ENCODE measurements at places on chromosomes 5 and 9.

DNA sequence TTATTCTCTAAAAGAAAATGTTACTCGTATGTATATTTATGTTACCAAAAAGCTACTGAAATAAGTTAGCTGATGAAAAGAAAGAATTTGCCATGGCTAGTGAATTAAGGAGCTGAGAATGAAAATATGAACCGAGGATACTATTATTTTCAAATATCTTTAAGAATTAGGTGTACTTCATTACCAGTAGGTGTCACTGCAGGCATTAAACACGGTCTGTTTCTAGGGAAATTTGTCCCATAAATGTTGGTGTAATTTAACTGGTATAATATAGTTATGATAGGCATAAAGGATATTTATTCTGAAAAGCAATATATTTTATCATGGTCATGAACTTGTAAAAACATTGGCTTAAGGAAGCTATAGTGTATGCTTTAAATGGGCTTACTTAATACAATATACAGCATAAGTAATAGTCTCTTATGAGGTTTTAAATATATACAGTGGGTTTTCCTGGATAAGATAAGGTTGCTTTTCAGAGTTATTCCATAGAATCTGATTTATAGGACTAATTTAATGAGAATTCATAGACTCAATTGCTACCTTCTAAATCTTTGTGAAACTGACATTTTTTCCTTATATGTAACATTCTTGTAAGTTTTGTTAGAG, 72.4 kb upstream of the MPDZ start:
- DNase-seq, result no peak

- no peak for DNase-seq
Measured at GRCh38 chr9:29806937-29807618, 2233.8 kb upstream of the C9orf72 start.

- no peak for DNase-seq
Measured at GRCh38 chr5:18652404-18653215, 1018.4 kb downstream of the TAF11L14 start.

DNA sequence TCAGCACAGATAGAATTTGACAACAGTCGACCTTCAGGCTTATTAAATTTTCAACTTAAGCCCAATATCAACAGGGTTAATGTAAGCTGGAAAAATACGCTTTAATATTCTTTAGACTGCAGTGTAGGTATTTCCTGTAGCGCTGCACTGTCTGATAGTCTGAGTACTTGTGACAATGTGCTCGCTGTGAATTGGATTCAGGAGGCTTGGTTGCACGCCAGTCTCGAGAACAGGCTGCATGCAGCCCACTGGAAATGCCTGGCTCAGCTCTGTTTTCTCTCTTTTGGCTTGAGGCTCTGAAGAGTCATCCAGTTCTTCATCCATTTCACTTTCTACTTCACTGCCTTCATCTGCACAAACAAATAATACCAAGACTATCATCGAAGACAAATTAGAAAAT, 300.9 kb downstream of the RFX3 start:
- no peak for DNase-seq

GRCh38 chr9:130896233-130897014, at the start of gene QRFP:
Gene QRFP, minus strand, starts transcription at chr9:130896812. Its CDS starts 2,974 bp downstream, at chr9:130893838.
- DNase-seq, result no peak

DNA sequence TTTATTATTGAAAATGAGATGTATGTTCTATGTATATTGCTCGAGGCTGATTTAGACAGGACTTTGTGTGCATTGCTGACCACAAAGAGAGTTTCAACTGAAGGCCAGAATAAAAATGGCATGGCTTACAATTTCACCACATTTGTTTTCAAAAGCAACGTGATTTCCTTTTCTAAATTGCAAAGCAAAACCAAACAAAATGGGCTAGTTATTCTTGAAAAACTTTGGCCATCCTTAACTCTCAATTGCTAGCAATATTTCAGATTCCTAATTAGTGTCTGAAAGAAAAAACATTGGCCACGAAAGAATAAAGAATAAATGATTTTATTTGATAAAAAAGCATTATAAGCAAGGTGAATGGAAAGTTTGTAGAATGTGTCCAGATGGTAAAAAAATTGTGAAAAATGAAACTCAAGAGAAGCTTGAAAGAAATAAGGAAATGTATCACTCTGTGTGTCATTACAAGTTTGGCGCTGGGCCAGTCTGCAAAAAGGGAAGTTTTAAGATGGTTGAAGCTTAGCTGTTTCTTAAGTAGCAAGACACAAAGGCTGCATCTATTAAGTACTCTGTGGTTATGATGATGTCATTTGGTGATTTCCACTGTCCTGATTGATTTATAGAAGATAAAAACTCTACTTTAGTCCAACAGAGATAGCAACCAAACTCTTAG, 89.2 kb upstream of the PRLR start:
- no peak for DNase-seq

- no peak for DNase-seq
Measured at GRCh38 chr9:131485728-131486422, 16.8 kb upstream of the POMT1 start.

GRCh38 chr9:8962084-8962483, 1162.5 kb upstream of the DMAC1 start:
- no peak for DNase-seq

GRCh38 chr5:22918511-22918910, 65.4 kb upstream of the CDH12 start:
- no peak for DNase-seq

- DNase-seq, result no peak
Measured at GRCh38 chr5:74145951-74146350, 494.6 kb downstream of the ENC1 start.

DNA sequence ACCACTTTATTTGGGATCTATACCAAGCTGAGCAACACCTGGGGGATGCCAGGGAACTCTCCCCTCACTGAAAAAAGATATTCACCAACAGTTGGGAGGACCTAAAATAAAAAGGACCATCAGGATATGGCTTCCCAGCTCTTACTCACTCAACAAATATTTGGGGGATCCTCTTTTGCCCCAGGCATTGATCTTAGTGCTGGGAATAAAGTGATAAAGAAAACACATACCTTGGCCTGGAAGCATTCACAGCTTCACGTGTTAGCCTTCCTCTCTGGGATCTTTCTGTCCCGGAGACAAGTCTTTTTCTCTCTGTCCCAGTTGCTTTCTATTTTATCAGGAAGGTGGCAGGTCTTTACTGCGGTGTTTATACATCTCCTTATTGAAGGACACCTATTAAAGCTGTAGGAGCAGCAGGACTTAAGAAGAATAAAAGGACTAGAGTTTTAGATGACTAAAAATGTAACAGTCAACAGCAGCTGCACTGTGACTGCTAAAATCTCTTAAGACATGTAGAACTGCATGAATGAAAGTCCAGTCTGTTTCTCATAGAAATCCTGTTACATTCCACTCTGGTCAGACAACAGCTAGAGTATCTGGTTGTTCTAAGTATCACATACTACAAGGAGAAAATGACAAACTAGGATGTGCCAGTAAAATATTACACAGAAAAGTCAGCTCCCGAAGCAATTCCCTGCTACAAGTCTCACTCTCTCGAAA, 90.0 kb upstream of the ITGA2 start:
- no peak for DNase-seq

GRCh38 chr9:114286146-114286679, 36.7 kb upstream of the ORM1 start:
- DNase-seq, result no peak

GRCh38 chr5:56686337-56687195, 128.8 kb upstream of the MAP3K1 start:
- no peak for DNase-seq

GRCh38 chr5:39648085-39648847, 223.5 kb upstream of the DAB2 start:
- DNase-seq, result no peak

DNA sequence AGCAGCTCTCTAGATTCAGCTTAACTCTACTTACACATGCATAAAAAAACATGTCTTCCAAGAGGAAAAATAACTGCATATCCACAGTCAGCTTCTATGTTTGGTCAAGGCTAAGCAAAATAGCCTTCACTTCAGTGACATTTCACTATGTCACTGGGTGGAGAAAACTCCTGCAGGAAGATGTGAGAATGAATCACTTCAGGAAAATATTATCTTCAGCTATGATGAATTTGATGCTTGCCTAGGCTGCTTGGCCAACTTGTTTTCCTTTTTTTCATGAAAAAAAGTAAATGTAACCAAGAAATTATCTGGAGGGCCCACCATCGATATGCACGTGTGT, 143.0 kb upstream of the ZNF608 start:
- DNase-seq, result no peak

DNA sequence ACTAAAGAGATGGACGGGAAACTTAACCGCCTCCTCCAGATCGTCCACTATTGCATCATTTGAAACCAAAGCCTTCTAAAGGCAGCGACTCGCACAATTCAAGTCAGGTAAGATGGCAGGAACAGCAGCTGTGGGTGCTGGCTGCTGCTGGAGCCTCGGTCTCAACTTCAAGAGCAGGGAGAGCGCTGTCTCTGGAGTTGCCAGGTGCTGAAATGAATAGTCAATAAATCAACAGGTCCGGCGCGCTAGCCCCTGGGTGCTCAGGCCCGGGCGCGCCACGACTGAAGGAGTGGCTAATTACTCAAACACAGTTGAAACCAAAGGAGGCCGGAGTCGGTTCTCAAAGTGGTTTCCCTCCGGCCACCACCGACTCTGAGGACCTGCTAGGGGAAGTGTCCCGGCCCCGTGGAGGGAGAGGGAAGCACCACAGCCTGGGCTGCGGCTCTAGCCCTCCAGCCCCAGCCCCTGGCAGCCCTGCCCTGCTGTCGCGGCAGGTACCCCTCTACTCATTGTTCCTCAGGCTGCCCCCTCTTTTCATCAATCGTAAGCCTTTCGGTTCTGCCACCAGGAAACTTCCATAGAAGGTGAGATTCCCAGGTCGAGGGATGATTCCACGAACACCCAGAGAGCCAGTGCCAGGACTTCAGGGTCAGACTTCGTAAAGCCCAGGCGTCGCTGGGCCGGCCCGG, 804 bp downstream of the TTC39B start:
- peak; percentile 90 for DNase-seq

- no peak for DNase-seq
Measured at GRCh38 chr9:32565967-32566366, 7.0 kb downstream of the NDUFB6 start.

GRCh38 chr5:87347841-87348240, 64.9 kb downstream of the CCNH start:
- DNase-seq, result no peak

GRCh38 chr9:3947588-3947845, 352.4 kb downstream of the GLIS3 start:
- no peak for DNase-seq

- no peak for DNase-seq
Measured at GRCh38 chr5:107979900-107980299, 309.2 kb upstream of the EFNA5 start.

- DNase-seq, result no peak
Measured at GRCh38 chr5:112004867-112005622, 248.1 kb upstream of the NREP start.

DNA sequence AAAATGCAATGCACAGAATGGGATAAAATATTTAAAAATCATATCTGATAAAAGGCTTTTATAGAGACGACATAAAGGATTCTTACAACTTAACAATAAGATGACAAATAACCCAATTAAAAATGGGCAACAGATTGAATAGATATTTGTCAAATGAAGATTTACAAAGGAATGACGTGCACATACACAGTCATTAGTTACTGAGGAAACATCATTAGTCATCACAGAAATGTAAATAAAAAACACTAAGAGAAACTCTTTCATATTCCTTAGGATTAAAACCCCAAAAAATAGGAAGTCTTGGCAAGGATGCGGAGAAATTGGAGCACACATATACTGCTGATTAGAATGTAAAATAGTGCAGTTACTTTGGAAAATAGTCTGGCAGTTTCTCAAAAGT, 1886.0 kb upstream of the CDH6 start:
- no peak for DNase-seq

DNA sequence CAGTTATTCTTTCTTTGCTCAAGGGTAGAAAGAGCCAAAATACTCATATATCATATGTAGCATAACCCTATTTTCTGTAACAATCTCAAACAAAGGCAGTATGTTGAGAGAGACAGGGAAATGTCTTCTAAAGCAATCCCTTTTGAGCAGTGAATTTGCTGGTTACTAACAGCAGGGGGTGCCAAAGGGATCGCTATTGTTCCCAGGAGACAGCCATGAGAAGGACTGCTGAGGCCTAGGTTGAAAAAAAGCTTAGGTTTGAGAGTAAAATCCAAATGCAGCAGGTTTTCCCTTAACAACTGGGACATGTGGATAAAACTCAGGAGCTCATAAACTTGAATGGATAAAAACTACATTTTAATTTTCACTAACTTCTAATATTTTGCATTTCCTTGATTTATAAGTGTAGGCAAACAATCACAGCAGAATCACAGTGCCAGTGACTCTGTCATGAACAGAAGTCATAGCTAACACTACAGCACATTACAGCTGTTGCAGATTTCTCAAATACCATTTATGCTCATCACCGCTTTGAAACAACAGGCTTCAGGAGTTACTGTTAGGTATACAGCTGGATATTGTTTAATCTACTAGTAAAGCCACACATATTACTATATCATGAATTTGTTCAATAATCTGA, 148.4 kb downstream of the MAPKAP1 start:
- DNase-seq, result peak; percentile 40

DNA sequence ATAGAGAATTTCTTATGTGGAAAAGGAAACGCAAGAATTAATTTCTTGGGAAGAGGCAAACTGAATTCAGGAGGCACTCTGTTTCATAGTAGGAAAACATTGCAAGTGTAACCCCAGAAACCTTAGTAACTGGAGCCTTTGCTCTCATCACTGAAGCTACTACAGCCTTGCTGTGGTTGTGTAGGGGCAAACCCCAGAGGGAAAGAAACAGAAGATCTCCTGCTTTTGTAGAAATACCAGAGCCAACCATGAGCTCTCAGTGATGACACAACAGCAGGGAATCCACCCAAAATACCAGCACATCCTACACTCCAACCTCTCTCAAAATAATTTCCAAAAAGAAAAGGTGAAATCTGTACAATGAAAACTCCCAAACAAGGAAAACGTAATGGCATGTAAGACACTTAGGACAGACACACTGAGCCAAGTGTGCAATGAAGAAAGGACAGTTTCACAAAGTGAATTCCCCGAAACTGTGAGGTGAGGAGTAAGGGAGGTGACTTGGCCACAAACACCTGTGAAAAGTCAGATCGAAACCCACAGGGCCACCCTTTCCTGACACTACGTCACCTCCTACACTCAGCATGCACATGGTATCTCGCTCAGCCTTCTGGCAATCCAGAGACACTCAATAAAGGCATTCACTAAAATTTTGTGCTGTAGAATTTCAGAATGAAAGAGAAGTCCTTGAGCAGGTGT, 8.5 kb upstream of the ACSL6 start:
- DNase-seq, result no peak

DNA sequence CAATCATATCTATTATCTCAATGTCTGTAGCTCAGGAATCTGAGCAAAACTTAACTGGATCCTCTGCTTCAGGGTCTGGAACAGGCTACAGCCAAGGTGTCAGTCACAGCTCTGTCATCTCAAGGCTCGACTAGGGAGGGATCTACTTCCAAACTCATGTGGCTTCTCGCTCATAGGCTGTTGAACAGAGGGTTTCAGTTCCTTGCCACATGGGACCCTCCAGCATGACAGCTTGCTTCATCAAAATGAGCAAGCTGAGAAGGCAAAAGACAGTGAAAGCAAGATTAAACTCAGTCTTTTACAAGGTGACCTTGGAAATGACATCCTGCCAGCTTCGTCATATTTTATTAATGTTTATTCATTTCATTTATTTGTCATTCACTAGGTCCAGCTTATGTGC, 111.7 kb downstream of the GADD45G start:
- DNase-seq, result no peak

GRCh38 chr9:98536542-98537173, 172.1 kb downstream of the GABBR2 start:
- no peak for DNase-seq
